ENCODE measurements at places on chromosomes 16 and 17.

GRCh38 chr16:51538707-51539498 is 387.8 kb upstream of the SALL1 start:
- peak; percentile 51 for DNase-seq

DNA sequence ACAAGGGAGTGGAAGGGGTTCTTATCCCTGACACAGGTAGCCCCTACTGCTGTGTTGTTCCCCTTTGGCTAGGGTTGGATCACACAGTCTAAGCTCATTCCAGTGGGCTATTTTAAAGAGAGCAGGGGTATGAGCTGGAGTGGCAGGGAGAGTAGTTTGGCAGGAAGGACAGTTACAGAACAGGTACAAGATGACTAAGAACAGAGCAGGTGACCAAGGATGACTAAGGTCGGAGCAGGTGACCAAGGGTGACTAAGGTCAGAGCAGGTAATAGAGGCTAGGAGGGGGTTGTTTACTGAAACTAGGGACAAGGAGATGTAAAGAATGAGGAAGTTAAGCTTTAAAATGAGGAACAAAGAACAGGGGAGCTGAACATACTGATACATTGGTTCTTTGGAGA is 58.8 kb downstream of the UTP18 start:
- no peak for DNase-seq

DNA sequence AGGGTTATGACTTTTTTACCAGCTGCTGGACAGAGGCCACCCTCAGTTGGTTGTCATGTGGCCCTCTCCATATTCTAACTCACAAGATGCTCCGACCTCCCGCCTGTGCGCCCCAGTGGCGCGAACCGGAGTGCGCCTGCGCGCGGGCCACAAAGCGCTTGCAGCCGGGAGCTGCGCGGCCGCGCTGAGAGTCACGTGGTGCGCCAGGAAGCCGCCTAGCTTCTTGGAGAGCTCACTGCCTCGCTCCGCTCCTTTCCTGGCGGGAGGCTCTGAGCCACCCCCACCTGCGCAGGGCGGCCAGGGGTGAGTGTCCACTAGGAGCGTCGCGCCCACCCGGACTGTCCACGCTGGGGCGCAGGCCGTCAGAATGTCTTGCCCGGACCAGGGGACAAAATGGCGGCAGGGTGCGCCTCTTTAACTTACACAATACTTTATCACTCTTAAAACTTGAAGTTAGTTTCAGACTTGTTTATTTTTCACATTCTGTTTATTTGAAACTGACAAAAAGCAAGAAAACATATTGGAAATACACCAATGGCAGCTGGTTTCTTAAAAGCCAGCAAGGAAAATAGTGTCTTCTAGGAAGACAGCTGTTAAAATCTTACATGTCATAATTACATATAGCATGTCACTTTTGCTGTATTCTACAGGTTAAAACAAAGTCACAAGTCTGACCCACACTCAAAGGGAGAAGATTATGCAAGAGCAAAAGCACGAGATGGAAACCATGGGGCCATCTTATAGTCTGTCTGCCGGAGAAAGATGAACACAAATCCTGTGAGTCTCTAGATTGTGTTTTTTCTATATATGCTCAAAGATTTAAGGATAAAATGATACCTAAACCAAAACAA is 357.9 kb downstream of the CNTNAP4 start:
- no peak for DNase-seq

DNA sequence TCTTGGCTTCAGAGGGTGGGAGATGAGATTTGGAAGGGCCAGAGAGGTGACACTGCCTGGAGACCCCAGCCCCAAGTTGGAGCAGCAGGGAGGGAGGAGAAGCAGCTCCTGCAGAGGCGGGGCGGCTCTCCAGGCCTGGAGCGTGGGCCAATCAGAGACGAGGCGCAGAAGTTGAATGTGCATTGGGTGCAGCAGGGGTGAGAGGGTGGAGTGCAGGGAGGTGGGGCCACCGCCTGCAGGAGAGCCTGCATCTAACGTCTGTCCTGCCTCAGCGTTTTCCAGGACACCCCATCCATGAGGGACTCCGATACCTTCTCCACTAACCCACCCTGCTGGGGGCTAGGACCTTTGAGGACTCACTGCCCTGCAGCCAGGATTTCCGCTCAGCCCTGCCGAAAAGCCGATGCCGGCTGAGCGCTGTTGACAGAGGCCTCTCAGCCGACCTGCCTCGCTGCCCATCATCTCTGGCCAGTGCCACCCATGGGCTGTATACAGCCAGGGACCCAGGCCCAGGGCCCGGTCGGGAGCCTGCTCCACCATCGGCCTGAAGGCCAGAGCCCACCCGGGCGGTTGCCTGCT is 146.2 kb downstream of the ENGASE start:
- no peak for DNase-seq

- DNase-seq = no peak
Observed at GRCh38 chr17:72390675-72391508, 270.1 kb downstream of the SOX9 start.

GRCh38 chr17:43784068-43784467 is 3.8 kb downstream of the CFAP97D1 start:
- DNase-seq = no peak

DNA sequence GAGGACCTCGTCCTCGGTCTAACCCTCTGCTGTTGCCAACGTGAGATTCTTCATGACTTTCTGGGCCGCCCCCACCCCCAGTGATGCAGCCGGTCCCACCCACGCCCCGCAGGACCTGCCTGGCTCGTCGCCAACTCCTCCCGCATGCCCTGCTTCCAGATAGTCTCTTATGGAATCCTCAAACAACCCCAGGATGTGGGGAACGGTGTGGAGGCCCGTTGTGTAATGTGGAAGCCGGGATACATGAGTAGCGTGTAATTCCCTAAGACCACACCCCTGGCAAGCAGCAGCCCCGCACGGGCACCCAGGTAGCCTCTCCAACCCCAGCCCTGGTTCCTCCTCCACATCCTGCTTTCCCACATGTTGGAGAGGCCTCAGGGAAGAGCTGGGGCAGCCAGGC is 275.9 kb downstream of the C16orf95 start:
- DNase-seq = no peak

GRCh38 chr16:58503166-58503862 is 3.4 kb downstream of the NDRG4 start:
- DNase-seq = no peak

DNA sequence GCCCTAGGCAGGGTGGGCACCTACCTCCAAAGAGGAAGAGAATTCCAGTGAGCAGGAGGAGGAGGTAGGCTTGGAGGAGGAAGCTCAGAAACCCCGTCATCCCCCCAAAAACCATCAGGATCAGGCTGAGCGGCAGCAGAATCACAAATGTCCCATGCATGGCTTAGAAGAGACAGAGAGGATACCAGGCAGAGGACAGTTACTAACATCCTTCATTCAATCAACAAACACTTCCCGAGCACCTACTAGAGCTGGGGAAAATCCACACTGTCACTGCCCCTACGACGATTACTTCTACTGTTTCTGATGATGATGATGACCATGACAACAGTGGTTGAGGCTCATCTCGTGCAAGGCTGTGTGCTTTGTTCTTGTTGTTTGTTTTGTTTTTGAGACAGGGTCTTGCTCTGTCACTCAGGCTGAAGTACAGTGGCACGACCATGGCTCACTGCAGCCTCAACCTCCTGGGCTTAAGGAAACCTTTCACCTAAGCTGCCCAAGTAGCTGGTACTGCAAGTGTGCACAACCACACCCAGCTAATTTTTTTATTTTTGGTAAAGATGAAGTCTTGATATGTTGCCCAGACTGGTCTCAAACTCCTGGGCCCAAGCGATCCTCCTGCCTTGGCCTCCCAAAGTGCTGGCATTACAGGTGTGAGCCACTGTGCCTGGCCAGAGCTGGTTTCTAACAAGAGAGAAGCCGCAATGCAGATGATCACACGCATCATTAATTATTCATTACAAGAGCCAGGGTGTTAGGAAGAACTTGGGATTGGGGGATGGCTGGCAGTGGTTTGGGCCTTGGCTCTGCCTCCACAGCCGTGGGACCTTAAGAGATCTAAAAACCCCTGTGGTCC is 18.0 kb downstream of the TMEM114 start:
- no peak for DNase-seq

DNA sequence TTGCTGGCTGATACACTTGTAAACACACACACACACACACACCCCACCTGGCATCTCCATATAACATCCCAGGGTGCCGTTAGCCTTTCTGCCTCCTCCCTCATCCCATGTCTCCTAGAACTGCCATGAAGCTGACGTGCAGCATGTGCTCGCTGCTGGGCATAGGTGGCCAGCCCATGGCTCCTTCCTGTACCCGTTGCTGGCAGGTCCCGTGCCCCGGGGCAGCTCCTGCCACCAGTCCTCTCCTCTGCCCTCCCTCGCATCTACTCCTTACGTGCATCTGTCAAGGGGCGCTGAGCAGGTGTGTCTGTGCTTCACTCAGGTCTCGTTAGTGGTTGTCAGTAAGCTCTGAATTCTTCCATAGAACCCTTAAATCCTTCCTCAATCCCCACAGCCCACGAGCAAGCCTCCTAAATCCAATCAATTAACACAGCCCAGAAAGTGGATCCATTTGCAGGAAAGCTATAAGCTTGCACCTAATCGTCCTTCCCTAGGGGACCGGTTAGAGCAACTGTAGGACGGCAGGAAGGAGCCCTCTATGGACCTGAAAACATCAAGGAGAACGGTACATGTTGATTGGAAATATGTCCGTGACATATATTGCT is 218.1 kb upstream of the FOXF1 start:
- no peak for DNase-seq

DNA sequence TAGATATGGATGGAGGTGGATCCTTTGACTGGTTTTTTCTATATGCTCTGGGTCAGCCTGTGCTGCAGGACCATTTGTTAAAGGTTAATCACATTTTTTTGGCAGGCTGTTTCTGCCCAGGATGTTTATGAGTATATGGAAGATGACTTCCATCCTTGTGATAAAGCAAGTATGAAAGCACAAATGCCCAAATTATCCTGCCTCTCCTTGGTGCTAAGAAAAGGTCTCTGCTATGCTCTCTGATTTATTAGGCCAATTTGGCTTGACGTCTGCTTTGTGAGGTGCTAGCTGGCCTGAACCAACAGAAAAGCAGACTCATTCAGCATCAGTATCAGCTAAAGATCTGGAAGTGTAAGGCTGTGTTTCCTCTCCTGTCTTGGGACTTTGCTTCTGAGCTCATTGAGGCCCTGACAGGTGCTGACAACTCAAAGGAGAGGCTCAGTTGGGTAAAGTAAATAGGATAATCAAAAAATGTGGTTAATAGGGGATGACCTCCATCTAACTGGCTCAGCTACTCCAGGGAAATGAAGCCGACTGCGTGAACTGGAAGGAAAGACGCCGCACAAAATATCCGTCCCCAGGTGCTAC is 15.2 kb downstream of the ANKRD40 start:
- no peak for DNase-seq

- DNase-seq = peak; percentile 61
Observed at GRCh38 chr16:83781-84615, 6.0 kb downstream of the MPG start.

DNA sequence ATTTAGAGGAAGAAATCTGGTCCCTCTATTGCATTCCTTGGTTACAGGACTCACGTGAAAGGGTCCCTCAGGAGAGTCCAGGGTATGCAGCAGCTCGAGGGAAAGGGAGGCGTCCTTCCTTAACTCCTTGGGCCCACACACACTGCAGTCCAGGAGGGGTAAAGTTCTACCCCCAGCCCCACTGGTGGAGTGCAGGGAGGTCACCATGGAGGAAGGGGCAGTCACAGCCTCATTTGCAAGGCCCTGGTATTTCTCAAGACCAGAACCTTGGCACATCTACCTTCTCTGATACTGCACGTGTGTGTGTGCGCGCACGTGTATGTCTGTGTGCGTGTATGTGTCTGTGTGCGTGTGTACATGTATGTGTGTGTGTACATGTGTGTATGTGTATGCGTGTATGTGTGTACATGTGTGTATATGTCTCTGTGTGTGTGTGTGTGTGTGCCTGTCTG is 11.1 kb downstream of the HIC1 start:
- DNase-seq = no peak

DNA sequence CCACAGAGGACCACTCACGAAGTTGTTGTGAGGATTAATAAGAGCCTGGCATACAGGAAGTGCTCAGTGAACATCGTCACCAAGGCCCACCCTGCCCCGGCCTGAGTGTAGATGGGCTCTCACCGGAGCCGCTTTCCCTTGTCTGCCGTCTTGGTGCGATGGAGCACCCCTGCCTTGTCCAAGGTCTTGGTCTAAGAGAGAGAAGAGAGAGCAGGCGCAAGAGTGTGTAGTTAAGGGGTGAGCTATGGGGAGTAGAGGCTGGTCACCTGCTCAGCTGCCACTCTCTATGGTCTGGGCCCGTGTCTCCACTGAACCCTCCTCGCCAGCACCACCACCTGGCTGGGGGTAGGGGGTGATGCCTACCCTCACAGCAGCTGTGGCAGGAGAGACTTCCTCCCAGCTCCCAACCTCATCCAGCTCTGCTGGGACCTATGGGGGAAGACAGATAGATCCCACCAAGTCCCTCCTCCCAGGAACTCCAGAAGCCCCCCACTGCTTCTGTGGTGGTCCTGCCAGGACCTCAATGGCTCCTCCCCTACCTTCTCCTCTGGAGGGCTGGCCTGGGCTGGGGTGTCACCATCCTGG is 28.7 kb downstream of the ARHGAP27 start:
- no peak for DNase-seq

DNA sequence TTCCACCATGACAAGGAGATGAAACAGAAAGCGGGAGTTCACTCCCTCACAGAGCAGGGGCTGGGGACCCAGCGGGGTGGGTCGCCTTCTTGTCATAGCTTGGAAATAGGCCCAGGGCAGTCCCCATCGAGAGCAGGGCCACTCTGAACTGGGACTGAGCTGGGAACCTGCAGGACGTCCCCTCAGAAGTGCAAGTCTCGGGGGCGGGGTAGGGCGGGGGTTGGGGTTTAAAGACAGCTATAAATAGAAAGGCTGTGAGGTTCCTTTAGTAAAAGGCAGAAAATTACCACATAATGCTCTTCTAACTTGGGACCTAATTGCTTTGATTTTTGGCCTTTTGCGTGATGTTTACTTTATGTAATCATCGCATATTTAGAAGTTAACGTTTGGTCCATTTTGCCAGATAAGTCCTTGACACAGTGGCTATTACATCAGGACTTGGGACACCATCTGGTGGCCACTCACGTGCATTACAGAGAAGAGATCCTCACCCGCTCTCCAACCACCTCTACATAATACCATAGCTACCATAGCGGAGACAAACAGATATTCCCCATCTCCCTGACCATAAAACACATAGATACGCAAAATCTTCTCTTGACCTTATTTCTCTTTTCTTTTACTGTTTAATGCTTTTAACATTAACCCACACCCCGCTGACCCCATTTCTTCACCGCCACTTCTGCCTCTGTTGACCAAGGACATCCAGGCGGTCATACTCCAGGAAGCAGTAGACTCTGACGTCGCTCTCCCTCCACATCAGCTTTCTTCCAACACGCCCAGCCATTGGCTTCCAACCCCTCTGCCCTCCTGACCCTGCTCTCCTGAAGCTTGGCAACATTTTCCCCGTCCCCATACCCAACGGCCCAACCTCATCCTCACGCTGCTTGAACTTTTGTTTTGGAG is 27.5 kb upstream of the PIK3R6 start:
- peak; percentile 27 for DNase-seq
